NCI-H187 (cell line): ENCODE measurements at places on chromosomes 7 and 10.

DNA sequence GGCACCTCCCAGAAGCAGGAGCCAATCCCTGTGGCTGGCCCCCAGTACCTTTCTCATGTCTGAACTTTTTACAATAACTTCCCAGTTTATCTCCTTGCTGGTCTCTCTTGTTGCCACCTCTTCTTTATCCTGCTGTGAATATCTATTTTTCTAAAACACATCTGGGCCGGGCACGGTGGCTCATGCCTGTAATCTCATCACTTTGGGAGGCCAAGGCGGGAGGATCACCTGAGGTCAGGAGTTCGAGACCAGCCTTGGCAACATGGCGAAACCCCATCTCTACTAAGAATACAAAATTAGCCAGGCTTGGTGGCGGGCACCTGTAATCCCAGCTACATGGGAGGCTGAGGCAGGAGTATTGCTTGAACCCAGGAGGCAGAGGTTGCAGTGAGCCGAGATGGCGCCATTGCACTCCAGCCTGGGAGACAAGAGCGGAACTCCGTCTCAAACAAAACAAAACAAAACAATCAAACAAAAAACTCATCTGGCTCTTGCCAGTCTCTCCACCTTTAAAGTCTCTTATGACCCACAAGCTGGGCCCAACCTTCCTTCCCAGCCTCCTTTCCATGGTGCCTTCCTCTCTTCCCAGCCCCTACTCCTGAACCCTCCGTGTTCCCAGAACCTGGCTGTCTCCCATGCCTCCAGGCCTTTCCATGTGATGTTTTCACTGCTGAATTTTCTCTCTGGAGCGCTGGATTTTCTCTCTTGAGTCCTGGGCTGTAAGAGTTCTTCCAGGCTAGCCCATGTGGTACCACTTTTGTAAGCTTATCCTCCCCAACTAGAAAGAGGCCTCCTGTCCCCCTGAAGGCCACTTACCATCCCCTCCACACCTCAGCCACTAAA is 51.3 kb downstream of the HIP1 start:
- no peak for DNase-seq

DNA sequence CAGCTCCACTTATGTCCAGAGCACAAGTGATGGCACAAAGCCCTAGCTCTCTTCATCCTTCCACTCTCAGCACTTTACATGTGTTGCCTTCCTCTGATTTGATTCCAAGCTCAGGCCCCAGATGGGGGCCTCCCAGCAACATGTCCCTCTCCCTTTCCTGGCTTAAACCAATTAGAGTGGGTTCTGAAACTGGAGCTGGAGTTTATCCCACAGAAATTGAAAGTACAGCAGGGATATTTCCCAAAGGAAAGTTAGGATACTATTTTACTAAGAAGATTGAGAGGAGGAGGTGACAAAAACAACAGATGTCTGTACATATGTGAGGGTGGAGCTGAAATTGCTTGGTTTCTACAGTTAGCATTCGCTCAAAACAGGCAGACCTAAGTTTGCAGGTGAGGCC is 724.6 kb downstream of the AUTS2 start:
- no peak for DNase-seq

- DNase-seq: no peak
These were observed 3.6 kb downstream of the VOPP1 start for GRCh38 chr7:55568613-55569268.

DNA sequence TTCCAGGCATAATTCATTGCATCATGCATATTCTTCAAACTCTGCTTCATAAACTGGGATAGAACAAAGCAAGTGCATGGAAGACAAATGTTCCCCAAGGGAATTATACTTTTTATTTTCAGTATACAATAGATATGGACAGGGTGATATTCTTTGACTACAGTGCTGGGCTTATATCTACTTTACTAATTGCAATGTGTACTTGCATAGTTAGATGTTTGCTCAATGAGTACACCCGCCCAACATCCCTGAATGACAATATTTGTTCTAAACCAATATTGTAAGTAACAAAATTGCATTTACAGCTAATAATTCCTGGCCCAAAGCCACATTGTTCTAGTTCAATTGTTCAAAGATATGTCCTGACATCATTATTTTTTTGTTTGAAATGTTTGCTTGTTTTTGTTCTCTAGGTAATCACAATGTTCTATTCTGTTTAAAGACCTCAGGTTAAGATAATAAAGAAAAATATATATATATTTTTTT is 171.4 kb downstream of the PTN start:
- no peak for DNase-seq
